ENCODE measurements at places on chromosomes 7 and 10. TPM values are rescaled to one million over a fixed set of nuclear protein-coding genes. Genes with fewer than 3 reads are reported as not detected.

FKBP6 gene
- total RNA-seq = not detected

VTI1A gene
- 11.6 TPM for total RNA-seq

HYAL4 gene
- total RNA-seq = 0.20 TPM

OR6B1 gene
- total RNA-seq = not detected

LRIT1 gene
- total RNA-seq = not detected

GRK5 gene
- total RNA-seq = 27.2 TPM

ZNF25 gene
- total RNA-seq = 3.3 TPM

ADCY1 gene
- total RNA-seq = 0.44 TPM

LHPP gene
- 2.8 TPM for total RNA-seq

PRPS1L1 gene
- not detected for total RNA-seq

AQP1 gene
- 1.7 TPM for total RNA-seq

SLC13A4 gene
- not detected for total RNA-seq

TLX1 gene
- not detected for total RNA-seq

CARD11 gene
- total RNA-seq = 3.1 TPM

SUGCT gene
- 0.87 TPM for total RNA-seq

ZNF804B gene
- not detected for total RNA-seq

TMEM178B gene
- not detected for total RNA-seq

ATG9B gene
- total RNA-seq = under 0.01 TPM

PON3 gene
- total RNA-seq = not detected

C7orf33 gene
- not detected for total RNA-seq

METTL27 gene
- 0.99 TPM for total RNA-seq

C10orf105 gene
- total RNA-seq = not detected

GALNT17 gene
- total RNA-seq = not detected

PGAM2 gene
- total RNA-seq = under 0.01 TPM

CWF19L1 gene
- 21.0 TPM for total RNA-seq

TRAPPC14 gene
- total RNA-seq = 6.0 TPM

FGFR2 gene
- total RNA-seq = not detected

MGMT gene
- total RNA-seq = 5.7 TPM

GDF2 gene
- not detected for total RNA-seq

TMEM176A gene
- not detected for total RNA-seq

MYPN gene
- total RNA-seq = not detected

TMEM106B gene
- total RNA-seq = 24.2 TPM

DYNC1I1 gene
- total RNA-seq = 3.9 TPM

SMKR1 gene
- total RNA-seq = 0.22 TPM

ABCA13 gene
- total RNA-seq = not detected

FOXI2 gene
- total RNA-seq = not detected

DLG5 gene
- total RNA-seq = 6.9 TPM

NODAL gene
- total RNA-seq = not detected

ARHGAP22 gene
- 1.4 TPM for total RNA-seq

SLC26A3 gene
- total RNA-seq = not detected

GHRHR gene
- total RNA-seq = not detected

DYDC2 gene
- total RNA-seq = not detected

PRSS2 gene
- not detected for total RNA-seq

SPDYE5 gene
- not detected for total RNA-seq

IQUB gene
- 0.20 TPM for total RNA-seq

ADAMTS14 gene
- not detected for total RNA-seq

POU6F2 gene
- total RNA-seq = not detected

All from lung microvascular endothelial cell (primary cell).